ENCODE measurements at places on chromosomes 3 and 15.

DNA sequence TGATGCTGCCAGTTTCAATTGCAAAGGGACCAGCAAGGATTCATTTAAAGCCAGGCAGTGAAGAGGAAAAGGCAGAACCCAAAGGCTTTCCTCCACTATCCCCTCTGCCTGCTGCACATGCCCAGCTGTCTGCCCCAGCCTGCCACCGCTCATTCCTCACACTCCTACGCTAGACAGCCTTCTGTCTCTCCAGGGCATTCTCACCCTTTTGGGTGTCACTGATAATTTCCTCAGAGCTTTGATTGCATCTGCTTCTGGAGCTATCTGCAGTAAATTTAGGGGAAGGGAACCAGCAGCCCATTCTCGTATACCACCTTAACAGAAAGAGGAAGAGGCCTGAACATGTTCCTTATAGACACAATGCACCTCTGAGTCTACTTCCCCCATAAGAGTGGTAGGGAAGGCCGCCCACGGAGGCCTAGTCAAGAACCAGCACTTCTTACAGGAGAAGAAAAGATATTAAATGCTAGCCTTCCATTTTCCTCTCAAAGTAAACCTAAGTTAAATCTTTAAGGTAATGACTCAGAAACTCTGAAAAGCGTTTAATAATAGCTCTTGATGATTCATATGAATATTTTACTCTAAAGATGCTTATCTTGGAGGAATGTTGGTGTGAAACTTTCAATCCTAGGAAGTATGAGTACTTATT, 20.9 kb downstream of the NUDT16 start:
- DNase-seq = no peak

GRCh38 chr3:65836047-65836446, 202.7 kb downstream of the MAGI1 start:
- no peak for DNase-seq

DNA sequence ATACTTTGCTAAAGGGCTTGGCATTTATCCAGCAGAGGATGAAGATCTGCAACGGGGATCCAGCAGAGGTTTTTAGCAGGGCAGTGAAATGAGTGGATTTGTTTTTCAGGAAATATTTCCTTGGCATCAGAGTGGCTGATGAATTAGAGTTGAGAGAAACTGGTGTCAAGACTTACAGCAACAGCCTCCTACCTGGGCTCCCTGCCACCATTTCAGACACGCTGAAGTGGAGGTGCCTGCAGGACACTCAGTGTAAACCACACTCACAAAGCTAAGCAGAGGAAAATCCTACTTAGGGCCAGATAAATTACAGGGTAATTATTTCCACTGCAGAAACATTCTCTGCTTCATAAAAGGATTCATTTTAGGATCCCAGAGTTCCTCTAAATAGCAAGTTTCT, 519.7 kb downstream of the FGF12 start:
- DNase-seq = no peak

- DNase-seq = peak; percentile 41
Measured at GRCh38 chr3:49906073-49906743, 2.5 kb upstream of the MST1R start.

DNA sequence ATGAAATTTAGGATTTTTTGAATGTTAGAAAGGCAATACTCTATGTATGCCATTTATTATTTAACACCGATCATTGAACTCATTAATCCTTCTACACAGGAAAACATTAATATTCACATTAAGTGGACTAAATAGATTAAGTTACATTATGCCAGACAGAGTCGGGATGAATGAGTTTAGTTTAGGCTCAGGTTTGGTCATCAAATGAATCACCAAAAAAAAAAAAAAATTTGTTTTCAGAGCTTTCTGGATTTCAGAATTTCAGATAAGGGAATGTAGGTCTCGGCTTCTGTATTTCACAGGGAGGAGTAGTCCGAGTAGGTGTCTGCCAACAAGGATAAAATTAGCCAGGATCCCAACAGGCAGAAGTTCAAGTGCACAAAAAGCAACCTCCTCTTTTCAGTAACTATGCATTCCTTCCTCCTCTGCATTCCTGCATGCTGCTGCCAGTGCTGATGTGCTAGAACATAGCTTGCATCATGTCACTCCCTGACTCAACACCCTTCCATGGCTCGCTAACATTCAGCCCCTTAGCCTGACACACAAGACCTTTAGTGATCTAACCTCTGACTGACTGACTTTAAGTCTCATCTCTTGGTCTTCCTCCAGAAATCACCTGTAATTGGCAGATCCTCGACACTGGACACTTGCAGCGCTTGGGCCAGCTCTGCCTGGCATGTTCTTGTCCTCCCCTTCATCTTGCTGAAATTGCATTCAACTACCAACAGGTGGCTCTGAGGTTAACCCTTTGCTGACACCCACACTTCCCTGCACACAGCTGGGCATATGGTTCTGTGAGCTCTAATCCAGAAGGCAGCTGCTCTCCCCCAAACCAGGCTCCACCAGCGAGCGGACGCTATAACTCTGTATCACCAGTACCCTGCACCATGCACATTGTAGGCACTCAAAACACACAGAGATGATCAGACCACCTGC, 145.4 kb upstream of the PROK2 start:
- DNase-seq = no peak

- DNase-seq = no peak
Measured at GRCh38 chr15:100083572-100083971, 258.2 kb downstream of the ADAMTS17 start.

DNA sequence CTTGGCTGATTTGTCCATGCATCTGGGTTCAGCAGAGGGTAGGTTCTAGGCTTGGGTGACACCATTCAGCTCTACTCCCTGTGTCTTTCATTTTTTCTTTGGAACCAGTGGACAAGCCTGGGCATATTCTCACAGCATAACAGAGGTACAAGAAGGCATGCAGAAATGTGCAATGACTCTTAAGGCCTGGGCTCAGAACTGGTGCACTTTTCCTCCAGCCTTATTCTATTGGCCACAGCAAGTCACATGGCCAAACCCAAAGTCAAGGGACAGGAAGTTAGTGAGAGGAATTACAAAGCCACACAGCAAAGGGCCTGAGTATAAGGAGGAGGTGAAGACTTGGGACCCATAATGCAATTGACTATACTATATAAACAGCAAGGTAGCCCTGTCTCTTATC, 200.9 kb upstream of the CTDSPL start:
- no peak for DNase-seq

- no peak for DNase-seq
Measured at GRCh38 chr15:93179072-93179471, 90.1 kb upstream of the RGMA start.

GRCh38 chr3:9928158-9928557, 5.5 kb upstream of the CRELD1 start:
- DNase-seq = no peak

DNA sequence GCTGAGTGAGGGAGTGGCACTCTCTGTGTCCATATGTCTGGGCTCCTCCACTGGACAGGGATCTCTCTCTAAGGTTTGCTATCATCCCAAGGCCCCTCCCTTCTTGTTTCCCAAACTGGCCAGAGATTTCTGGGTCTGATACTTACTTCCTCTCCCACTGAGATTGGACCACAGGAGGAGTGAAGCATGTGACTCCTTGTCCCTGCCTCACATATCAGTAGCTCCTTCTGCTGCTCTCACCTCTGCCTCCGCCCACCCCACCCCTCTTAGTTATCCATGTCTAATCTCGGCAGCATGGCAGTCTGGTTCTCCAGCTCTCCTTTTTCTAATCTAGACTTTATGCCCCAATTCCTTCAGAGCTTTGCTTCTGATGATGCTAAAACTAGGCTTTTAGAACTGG, 223.1 kb downstream of the RPLP1 start:
- no peak for DNase-seq

DNA sequence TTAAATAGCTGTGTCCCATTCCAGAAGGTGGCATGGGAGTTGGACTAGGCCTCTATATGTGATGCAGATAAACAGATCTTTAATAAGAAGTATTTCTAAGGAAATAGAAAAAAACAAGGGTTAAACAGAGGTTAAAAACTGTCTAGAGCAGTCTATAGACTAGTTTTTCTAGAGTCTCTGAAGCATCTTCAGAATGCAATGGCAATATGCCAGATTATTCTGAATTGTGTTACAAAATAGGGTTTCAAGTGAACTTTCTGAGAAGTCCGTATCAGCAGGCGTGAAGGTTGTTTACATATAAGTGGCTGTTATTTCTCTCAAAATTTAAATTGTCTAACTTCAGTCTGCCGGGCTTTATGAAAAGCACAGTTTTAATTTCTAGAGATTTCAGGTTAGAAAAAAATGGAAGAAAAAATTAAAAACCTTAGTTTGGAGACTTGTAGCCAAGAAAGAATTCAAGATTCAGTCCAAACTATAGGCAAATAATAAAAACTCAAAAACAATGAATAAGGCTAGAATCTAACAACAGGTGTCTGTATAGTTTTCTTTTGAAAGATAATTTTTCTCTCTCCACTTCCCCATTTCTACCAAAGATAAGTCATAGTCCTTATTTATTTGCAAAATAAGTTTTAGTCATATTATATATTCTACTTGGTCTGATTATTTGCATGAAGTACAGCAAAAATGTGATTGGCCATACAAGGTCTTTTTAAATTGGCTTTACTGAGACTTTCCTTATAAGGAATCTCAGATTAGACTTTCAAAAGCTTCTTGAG, 55.2 kb downstream of the OSTN start:
- DNase-seq = no peak
